SHP77 (cell line): ENCODE measurements at places on chromosomes 3 and 15.

- DNase-seq, result no peak
Measured at GRCh38 chr3:31240013-31240412, 292.7 kb upstream of the STT3B start.

GRCh38 chr3:188135271-188135670, 18.7 kb upstream of the LPP start:
- no peak for DNase-seq

DNA sequence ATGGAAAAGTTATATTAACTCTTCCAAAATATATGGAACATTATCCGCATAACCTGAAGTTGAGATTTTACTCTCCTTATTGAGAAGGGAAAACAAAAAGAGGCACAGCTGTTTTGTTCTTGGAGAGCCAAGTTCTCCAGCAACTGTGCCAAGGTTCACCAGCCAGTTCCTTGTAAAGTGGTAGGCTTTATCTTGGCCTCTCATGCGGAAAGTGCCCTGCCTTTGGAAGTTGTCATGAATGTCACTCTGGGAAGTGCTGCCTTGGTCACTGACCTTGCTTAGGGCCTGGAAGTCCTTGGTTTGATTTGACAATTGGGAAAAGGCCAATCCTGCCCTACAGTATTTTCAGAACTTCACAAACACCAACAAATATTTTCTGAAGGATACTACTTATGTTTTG, 44.2 kb upstream of the THRB start:
- no peak for DNase-seq

DNA sequence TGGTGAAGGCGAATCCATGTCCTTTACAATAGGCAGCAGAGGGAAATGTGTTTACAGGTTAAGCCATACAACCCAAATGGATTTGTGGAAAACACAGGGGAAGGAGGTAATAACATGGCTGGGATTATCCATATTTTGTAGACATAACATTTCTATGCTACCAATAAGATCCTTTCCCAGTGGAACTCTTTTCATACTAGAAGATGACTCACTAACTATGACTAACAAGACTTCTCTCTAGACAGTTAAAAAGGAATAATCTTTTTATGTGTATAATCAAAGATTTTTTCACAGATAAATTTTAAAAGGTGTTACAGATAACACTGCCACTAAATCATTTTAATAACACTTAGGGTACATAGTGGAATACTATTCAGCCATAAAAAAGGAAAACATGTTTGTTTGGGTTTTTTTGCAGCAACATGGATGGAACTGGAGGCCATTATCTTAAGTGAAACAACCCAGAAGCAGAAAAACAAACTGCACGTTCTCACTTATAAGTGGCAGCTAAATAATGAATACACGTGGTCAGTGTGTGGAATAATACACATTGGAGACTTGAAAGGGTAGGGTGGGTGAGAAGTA, 39.6 kb downstream of the VPS13C start:
- no peak for DNase-seq

DNA sequence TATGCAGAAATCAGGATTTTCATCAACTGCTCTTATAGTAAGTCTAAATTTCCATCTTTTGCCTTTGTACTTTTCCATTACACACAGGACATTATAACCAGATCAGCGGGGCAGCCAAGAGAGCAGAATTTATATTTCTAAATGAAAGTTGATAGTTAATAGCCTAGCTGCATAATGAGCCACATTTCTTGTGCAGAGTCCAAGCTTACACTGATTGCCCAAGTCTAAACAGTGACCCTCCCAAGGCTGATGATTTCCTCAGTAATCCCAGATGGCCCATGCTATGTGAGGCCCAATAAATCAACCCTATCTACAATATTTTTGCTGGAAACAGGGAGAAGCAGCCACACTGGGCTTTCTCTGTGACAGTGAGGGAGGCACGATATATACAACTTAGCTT, 475.8 kb upstream of the KCNMB2 start:
- no peak for DNase-seq

- no peak for DNase-seq
Measured at GRCh38 chr3:136465296-136465695, 215.2 kb downstream of the PCCB start.

DNA sequence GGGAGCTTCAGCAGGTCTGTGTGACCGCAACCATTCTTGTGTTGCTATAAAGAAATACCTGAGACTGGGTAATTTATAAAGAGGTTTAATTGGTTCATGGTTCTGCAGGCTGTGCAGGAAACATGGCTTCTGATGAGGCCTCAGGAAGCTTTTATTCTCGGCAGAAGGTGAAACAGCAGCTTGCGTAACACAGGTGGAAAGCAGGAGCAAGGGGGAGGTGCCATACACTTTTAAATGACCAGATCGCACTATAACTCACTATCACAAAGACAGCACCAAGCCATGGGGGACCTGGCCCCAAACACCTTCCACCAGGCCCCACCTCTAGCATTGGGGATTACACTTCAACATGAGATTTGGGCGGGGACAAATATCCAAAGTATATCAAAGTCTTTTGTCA, 8.3 kb upstream of the CIB2 start:
- no peak for DNase-seq

GRCh38 chr3:111534701-111535100, 7.3 kb upstream of the CD96 start:
- no peak for DNase-seq

- no peak for DNase-seq
Measured at GRCh38 chr15:64691896-64692565, 83.4 kb downstream of the RBPMS2 start.

GRCh38 chr15:35505141-35505540, 40.8 kb downstream of the DPH6 start:
- DNase-seq, result no peak

GRCh38 chr15:42911058-42911592, 9.5 kb downstream of the TTBK2 start:
- DNase-seq, result no peak

DNA sequence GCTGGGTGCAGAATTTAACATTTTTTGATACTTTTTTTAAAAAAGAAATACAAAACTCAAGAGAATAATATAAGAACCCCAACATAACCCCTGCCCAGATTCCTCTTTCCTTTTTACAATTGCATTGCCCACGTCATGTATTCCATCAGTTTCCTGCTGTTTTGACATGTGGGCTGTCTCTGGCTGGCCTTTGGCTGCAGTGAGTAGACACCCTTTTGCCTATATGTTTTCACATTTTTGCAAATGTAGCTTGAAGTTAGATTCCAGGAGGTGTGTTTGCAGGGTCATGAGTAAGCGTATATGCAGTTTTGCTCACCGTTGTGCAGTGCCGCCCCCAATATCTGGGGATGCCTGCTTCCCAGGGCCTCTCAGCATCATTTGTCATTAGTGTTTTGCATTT, 28.0 kb upstream of the ATP10A start:
- DNase-seq, result no peak

DNA sequence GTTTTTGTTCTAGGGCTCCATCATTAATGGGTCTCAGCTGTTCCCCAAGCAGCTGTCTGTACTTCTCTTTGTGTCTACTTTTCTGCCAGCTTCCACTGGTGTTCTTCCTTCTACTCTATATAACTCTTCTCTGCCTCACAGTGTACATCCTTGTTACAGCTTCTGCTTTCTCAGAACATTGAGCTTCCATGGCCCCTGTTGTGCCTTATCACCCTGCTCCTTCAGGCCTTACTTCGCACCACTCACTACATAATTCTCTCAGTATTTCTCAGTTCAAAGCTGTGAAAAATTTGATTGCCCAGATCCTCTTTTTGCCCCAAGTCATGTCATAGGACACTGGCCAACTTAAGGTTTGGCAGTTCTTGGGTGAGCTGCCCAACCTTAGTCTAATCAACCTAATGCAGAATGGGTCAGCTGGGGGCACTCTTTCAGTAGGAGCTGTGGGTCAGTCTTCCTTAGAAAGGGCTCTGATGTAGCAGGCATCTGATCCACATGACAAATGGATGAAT, 28.9 kb downstream of the CSTA start:
- DNase-seq, result no peak

- DNase-seq, result no peak
Measured at GRCh38 chr15:78104119-78104479, 11.7 kb downstream of the SH2D7 start.

DNA sequence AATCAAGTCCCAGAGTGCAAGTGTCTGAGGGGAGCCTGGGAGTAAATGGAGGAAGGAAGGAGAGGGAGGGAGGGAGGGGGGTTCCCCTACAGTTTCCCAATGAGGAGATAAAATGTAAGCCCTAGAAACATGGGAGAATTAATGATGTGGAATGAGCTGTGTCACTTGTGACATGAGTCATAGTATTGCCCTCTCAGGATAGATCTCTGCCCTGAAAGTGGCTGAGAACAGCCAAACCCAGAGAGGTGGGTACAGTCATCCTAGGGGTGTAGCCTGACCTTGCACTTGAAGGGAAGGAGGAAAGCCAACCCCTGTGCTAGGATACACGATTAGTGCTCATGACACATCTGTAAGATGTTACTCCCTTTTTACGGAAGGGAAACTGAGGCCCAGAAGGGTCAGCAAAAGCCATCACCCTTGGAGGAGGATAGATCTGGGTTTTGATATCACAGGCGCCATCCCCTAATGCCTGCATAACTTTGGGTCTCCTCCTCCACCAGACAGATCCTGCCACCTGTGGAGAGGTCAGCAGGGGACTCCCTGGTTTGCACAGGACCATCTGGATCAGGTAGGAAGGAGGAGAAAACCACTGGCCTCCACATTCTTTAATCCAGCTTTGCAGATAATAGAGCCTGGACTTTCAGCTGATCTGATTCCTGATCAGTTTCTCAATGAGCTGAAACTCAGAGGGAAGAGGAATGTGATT, 23.1 kb upstream of the USP3 start:
- no peak for DNase-seq

DNA sequence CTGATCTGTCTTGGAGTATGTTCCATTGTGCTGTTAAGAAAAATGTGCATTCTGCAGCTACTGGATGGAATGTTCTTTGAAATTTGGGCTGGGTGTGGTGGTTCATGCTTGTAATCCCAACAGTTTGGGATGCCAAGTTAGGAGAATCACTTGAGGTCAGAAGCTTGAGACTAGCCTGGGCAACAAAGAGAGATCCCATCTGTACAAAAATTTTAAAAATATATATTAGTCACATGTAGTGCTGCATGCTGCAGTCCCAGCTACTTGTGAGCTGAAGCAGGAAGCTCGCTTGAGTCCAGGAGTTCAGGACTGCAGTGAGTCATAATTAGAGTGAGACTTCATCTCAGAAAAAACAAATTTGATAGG, 62.8 kb upstream of the PLSCR4 start:
- no peak for DNase-seq

GRCh38 chr3:185717627-185718402, 107.0 kb downstream of the IGF2BP2 start:
- no peak for DNase-seq

DNA sequence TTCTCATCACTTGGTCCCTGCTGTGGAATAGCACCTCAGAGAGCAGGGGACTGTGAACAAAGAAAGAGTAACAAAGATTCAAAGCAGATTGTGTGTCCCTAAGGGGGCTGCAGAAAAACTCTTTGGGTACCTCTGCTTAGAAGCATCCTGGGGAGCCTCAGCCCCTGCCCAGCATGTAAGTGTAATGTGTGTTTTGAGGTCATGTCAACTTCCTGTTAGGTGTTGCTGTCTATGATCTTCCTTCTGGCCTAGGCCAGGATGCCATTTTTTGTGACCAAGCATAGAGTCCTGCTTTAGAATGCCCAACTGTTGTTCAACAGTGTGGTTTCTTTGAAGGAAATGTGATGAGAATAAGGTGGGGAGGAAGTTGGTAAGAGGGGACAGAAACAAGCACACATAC, 77.1 kb upstream of the BCL6 start:
- DNase-seq, result no peak

DNA sequence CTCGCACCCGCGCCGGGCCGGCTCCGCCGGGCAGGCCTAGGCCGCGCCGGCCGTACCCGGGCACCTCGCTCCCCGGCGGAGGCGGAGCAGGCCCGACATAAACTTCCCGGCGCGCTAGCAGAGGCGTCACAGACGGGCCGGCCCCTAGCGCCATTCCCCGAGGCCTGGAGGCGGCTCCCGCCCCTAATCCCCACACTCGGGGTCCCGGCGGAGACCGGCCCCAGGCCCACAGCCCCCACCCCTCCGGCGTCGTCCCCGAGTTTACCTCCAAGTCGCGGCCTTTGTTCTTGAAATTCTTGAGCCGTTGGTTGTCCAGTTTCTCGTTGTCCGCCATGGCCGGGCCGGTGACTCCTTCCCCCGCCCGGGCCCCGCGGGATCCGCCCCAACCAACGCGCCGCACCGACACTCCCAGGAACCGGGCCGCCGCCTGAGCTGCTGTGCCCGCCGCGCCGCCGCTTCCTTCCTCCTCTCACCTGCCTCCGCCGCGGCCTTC, 376 bp downstream of the KPNA4 start:
- peak; percentile 32 for DNase-seq

DNA sequence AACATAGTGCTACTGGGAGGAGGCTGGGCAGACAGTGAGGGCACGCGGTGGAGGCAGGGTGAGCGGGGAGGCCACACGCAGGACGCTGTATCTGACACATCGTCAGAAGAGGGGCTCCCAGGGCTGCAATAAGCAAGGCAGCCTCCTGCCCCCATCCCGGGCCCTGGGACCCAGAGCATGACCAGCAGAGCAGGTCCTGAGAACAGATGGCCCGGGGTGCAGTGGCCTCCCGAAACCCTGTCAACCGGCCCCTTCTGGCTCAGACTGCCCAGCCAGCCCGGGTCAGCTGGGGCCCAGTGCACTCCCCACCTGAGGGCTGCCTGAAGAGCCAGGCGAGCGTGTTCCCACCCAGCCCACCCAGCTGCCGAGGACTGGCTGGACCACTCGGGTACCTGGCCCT, 37.4 kb downstream of the DNAJB8 start:
- DNase-seq, result no peak

- DNase-seq, result no peak
Measured at GRCh38 chr15:83107841-83108181, 366 bp downstream of the TM6SF1 start.

DNA sequence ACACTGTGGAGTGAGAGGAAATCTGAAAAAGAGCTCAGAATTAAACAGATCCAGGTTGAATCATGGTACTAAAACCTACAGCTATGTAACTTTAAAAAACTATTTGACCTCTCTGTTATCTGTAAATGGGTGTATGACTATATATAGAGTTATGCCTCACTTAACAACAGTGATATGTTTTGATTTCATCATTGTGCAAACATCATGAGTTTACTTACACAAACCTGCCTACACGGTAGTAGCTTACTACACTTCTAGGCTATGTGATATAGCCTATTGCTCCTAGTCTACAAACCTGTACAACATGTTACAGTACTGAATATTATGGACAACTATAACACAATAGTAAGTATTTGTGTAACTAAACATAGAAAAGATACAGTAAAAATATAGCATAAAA, 191.6 kb upstream of the MEIS2 start:
- peak; percentile 1 for DNase-seq

- DNase-seq, result no peak
Measured at GRCh38 chr3:49462222-49462621, 7.8 kb upstream of the DAG1 start.

DNA sequence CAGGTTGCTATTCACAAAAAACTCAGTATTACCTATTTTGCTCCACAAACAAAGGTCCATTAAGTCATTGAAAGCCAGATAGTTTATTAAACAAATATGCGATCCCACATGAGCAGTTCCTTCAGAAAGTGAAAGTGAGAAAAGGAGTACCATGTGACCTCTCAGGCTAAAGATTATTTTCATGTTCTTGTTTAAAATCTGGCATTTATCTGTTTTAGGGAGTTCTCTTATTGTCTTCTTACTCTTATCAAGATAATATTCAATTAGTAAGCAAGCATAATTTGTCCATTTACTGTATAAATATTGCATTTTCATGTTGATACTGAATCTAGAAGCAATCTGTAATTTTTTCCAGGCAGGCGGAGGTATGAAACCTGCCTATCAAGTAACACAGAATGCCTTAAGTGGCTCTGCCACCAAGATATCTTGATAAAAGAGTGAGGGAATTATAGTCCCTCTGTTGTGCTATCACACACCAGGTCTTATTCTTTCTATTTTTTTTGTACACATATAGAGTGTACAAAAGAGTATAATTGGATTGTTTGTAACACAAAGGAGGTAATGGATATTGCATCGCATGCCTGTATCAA, 20.1 kb upstream of the PLSCR5 start:
- no peak for DNase-seq
